ENCODE measurements at places on chromosomes 1 and 21.
A peak's percentile ranks its signal among the peaks of the same experiment; 100 is the strongest.

- no peak for DNase-seq
Observed at GRCh38 chr21:31425138-31425537, 81.1 kb upstream of the TIAM1 start.

GRCh38 chr1:226722240-226722900 lies 16.7 kb downstream of the ITPKB start:
- DNase-seq = no peak

- no peak for DNase-seq
Observed at GRCh38 chr1:231883382-231883781, 256.8 kb downstream of the DISC1 start.

GRCh38 chr1:77313491-77313890 lies 31.7 kb downstream of the AK5 start:
- peak; percentile 46 for DNase-seq

DNA sequence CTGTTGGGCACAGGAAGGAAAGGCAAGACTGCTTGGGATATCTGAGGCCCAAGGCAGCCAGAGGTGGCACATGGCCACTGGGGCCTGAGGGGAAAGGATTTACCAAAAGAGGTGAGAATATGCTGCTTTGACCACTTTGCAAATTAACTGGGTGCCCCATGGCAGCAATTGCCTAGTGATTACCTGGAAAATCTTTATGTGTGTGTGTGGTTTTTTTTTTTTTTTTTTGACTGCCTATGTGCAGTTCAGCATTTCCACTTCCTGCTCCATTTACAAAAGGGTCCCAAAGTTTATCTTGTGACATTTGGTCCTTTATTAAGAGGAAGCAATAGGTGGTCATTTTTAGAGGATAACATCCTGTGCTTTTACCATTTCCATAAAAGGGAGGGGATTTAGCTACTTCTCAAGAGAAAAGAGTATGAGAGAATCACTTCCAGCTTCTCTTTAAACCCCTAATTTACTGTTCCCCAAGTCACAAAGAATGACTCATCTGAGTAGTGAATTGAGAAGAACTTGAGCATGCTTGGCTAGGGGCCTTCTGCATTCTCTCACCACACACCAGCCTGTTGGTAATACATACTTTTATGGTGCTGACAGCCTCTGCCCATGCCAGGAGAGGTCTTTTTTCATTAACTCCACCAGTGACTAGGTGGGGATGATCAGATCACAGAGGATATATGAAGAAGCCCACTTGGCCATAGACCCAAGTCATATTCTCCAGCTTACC lies 52.1 kb downstream of the SYDE2 start:
- DNase-seq = no peak

GRCh38 chr1:41847733-41848132 lies 71.0 kb downstream of the HIVEP3 start:
- no peak for DNase-seq

GRCh38 chr1:6822530-6823359 lies 37.5 kb downstream of the CAMTA1 start:
- DNase-seq = no peak

GRCh38 chr1:113681596-113682337 lies 77.5 kb downstream of the PHTF1 start:
- no peak for DNase-seq

DNA sequence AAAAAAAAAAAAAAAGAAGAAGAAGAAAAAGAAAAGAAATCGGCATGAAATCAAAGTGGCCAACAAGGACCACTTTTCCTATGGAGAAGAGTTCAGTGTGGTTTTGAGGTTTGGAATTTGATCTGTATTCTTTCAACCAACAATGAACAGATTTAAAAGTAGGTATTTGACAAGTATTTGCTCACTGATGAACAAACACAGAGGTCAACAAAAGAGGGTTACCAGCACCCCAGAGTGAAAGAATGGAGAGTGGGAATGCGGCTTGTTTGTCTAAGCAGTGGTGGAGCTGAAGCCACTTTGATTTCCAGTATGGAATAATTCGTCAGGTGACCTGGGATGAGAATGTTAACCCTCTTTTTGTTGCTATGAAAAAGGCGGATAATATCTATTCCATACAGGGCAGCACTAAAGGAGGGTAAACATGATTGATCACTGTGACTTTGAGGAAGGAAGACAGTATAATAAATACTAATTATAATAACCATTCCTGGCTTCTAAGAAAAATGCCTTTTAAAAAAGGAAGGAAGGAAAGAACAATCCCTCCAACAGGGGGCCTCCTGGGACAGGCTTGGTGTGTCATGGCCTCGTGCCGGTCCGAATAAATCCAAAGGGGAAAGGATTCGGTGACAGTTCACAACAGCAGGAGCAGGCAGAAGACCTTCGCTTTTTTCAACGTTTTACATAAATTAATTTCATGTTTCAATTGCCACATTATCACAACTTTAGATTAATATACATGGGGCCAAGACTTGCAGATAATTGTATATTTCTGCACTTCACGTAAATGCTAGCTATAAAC lies 37.2 kb upstream of the SIM2 start:
- peak; percentile 49 for DNase-seq

GRCh38 chr1:111776391-111776790 lies 20.7 kb downstream of the DDX20 start:
- DNase-seq = no peak

- DNase-seq = no peak
Observed at GRCh38 chr1:59046134-59046533, 250.8 kb upstream of the FGGY start.

GRCh38 chr1:55559842-55560241 lies 344.7 kb upstream of the USP24 start:
- no peak for DNase-seq

DNA sequence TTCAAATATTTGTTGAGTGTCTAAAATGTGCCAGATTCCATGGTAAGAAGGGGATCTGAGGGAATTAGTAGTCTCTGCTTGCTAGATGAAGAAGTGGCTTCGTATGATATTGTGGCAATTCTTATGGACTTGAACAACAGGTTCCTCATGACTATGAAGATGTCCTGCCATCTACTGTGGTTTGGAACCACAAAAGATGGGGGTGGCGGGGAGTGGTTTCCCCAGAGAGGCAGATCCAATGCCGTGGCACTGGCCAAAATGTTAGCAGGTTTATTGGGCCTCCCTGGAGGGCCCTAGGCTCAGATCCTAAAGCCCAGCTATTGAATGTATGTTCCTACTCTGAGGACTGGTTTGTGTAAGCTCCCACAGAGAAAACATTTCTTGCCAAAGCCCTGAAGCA lies 120.8 kb downstream of the RGS2 start:
- DNase-seq = no peak

DNA sequence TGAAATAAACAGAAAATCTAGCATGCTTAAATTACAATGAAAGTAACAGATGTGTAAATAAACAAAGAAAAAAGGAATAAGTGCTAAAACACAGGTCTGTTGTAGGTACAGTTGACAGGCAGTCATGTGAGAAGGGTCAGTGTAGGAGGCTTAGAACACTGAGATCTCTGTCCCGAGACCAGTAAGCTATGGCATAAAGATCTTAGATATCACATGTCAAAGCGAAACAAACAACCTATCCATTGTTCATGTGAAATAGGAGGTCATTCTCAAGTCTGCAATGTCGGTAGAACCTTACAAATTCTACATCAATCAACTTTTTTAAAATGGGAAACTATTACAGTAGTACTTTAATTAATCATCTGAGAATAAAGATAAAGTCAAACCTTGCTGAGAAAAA lies 428.9 kb upstream of the ADGRL2 start:
- no peak for DNase-seq

GRCh38 chr1:178536844-178537371 lies 24.0 kb downstream of the TEX35 start:
- peak; percentile 74 for DNase-seq

DNA sequence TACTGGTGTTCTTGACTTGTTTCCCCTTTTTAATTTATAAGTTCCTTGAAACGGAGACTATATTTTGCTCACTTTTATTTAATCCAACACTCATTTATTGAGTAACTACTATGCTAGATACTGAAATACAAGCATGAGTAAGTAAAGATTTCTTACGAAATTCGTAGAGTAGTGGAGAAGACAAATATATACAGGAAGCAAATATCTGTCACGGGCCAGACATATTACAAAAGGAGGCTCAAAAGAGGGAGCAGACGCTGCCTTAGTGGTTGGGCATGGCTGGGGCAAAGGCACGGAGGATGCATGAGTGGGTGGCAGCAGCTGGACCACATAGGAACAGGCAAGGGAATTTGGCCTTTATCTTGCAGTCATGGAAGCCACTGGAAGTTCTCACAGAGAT lies 6.8 kb downstream of the NCF2 start:
- DNase-seq = no peak

GRCh38 chr1:197268012-197268411 lies at the start of gene CRB1:
Gene CRB1, plus strand, starts transcription at chr1:197268252. Its CDS starts 161 bp downstream, at chr1:197268413.
- DNase-seq = no peak

DNA sequence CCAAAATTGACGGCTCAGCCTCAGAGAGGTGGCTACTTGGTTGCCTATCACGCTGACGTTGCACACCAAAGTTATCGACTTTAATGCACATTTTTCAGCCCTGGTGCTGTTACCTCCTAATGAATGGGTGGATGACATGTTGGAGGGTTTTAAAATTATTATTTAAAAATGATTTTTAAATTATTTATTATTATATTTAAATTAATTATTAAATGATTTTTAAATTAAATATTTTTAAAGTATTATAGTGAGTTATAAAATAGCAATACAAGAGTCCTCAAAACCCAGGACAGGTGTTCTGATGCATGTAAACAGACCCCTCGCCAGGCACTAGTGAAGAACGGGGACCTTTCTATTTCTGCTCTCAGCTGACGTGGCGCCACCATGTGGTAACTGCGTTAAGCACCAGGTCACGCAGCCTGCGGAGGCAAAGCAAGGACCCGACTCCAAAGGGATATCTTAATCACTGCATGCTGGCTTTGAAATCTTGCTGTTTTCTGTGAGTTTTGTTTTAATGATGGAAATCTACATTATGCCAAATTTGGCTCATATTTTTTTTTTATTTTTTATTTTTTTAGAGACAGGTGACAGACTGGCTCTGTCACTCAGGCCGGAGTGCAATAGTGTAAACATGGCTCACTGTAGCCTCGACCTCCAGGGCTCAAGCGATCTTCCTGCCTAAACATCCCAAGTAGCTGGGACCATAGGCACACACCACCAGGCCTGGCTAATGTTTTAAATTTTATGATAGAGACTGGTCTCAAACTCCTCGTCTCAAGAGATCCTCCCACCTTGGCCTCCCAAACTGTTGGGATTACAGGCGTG lies 22.6 kb downstream of the CASP9 start:
- DNase-seq = peak; percentile 55

DNA sequence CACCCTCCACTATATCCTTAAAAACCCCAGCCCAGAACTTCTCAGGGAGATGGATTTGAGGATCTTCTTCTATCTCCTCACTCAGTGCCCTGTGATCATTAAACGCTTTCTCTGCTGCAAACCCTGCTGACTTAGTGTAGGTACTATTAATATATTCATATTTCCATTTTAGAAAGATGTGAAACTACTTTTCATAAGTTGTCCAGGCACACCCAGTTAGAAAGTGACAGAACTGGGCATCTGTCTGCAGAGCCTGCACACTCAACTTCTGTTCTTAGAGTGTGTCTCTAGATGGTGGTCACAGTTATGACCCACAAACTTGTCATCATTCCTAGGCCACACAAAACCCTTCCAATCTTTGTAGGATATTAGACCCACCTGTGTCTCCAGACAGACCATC lies 55.0 kb downstream of the FCRL5 start:
- no peak for DNase-seq

DNA sequence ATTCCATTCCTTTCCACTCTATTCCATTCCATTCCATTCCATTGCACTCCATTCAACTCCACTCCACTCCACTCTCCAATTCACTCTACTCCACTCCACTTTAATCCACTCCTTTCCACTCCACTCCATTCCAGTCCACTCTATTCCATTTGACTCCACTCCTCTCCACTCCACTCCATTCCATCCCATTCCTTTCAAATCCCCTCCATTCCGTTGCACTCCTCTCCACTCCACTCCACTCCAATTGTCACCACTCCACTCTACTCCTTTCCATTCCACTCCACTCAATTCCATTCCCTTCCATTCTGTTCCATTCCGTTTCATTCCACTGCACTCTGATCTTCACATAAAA lies 2563.7 kb upstream of the TPTE start:
- no peak for DNase-seq

DNA sequence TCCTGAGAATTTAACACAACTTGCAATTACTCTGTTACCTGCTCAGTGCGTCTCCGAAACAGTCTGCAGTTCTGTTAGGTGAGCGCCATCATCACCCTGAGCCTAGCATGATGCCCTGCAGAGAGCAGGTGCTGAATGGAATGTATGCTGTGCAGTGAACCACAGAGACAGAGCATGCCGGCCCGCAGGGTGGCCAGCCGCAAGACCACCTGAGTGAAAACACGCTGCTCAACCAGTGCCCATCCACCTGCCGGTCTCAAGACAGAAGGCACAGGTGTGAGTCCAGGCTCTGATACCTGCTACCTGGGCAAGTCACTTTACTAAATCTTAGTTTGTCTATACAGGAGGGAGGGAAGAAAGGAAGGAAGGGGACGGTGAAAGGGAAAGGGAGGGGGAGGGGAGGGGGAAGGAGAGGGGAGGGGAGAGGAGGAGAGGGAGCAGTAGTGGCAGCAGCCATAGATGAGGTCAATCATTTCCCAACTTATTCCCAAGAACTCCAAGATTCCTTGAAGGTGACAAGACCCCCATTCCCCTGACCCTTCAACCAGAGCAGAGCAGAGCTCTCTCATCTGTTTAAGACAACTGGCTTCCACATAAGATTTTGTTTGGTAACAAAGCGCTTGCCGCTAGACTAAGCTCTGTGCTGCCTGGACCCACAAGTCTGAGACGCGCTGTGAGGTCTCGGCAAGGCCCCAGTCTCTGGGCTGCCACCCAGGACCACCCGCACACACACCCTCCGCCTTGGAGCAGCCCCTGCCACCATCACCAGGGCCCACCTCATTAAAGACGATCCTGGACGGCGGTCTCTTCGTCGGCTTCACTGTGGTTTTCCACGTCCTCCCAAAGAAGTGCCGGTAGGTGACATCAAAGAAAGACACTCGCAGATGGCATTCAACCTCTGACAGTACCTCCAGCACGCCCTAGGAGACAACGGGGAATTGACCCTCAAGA lies 14.5 kb downstream of the NPHP4 start:
- DNase-seq = no peak

DNA sequence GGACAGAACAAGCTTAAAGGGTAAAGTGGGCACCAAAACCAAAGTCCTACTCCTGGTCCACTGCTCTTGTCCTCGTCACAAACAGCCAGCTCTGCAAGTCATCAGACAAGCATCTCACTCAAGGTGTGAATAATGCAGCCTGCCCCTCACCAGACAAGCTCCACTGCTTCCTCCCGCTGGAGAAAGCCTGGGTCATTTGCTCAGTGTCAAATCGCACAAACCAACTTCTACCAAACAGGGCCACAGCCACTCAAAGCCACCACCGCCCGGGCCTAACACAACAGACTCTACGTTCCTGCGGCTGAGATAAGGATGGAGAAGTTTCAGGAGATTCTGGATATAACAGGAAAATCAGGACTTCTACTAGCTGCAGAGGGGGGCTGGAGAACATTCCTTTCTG lies 3.3 kb downstream of the SSBP3 start:
- no peak for DNase-seq

DNA sequence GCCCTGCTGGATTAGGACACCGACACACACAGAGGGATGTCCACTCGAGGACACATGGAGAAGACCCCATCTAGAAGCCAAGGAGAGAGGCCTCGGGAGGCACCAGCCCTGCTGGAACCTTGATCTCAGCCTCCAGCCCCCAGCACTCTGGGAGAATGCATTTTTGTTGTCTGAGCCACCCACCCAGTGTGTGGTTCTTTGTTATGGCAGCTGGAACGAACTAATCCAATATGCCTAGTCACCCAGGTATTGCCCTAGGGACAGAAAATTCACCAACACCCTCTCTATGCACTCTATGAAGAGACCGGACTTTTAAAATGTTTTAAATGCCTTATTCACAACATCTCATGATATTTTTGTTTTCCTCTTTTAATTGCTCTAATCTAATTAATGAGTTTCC lies 117.4 kb downstream of the CRYAA start:
- DNase-seq = no peak
